ENCODE measurements at places on chromosomes 1 and 21.
A peak's percentile ranks its signal among the peaks of the same experiment; 100 is the strongest.

- DNase-seq, result no peak
- H3K27me3 ChIP-seq, result no peaks in the 10 kb centered on the region
- H3K4me1 ChIP-seq, result no peaks in the 10 kb centered on the region
These were observed 33.7 kb downstream of the TBX15 start for GRCh38 chr1:118954301-118954905.

DNA sequence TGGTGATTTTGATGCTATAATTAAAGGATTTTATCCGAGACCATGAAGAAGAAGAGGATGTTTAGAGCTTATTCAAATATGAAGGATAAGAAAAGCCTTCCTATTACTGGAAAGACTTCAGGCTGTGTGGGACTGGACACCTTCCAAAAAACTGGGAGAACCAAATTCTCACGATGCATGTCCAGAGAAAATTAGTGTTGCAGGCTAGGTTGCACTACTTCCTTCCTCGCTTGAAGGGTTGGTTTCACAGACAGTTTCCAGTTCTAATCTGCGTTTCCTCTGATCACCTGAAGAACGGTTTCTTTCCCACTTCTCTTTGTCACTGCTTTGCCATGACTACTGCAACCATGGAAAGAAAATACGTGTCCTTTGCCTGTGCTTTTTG lies 2.0 kb downstream of the MTARC2 start:
- no peak overlapping the region for H3K27ac ChIP-seq
- no peaks in the 10 kb centered on the region for H3K4me1 ChIP-seq
- no peaks in the 10 kb centered on the region for H3K36me3 ChIP-seq
- DNase-seq, result no peak
- H3K4me3 ChIP-seq, result no peak overlapping the region

DNA sequence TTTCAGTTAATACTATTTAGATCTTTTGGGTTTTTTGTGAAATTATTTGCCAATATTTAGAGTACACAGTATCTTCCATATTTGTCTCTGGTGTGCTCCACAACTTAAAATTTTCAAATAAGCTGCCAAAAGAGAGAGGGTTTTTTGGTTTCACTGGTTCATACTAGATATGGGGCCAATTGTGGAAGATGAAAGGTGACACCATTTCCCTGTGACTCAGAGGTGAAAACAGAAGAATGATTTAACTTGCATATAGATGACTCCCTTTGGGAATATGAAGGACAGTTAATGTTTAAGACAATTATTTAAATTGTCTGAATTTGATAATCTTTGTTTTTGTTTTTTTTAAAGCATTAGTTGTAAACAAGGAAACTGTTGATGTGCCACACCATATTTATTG lies 37.5 kb downstream of the IVNS1ABP start:
- H3K36me3 ChIP-seq, result no peaks in the 10 kb centered on the region
- no peak for DNase-seq
- H3K4me1 ChIP-seq, result peaks cover 46% of the 10 kb centered on the region
- no peak overlapping the region for H3K27ac ChIP-seq
- H3K4me3 ChIP-seq, result no peak overlapping the region

- H3K27ac ChIP-seq, result peak overlapping the region; percentile 93
- no peaks in the 10 kb centered on the region for H3K27me3 ChIP-seq
- peak overlapping the region; percentile 98 for H3K4me3 ChIP-seq
- no peak for DNase-seq
These were observed 286 bp downstream of the ODR4 start for GRCh38 chr1:186375929-186376319.

DNA sequence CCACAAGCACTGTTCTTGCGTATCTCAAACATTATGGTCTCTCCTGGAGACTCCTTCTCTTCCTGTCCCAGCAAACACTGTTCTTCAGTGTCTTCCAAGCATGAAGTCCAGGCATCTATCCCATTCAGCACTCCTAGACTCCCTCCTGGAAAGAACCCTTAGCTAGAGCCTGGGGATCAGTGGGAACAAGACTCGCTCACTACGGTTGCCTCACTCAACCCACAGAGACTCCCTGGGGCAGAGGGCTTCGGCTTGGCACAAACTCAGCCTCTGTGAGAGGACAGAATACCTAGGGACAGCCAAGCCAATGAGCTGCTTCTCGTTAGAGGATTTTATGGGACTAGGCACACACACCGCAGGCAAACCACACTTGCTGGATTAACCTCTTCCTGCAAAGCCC lies 86.5 kb upstream of the IPO9 start:
- H3K36me3 ChIP-seq, result peaks cover 7% of the 10 kb centered on the region
- H3K27me3 ChIP-seq, result peaks cover 4% of the 10 kb centered on the region

DNA sequence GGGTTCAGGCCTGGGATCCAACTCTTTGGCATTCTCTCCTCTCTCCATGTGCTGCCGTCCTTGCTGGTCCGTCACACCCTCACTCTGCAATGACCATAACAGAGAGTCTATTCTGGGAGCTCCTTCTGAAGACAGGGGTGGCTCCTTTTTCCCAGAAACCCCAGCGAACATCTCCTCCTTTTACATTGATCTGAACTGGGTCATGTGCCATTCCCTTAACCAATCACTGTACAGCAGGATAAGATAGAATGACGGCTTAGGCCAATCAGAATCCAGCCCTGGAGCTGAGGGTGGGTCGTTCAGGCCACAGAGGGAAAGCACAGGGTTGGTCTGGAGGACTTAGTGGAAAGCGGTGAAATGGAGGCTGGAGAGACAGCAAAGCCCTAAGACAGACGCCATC lies 740.1 kb downstream of the MATN1 start:
- no peaks in the 10 kb centered on the region for H3K4me1 ChIP-seq
- H3K27me3 ChIP-seq, result no peaks in the 10 kb centered on the region
- no peak overlapping the region for H3K27ac ChIP-seq
- no peaks in the 10 kb centered on the region for H3K36me3 ChIP-seq
- no peak overlapping the region for H3K4me3 ChIP-seq

DNA sequence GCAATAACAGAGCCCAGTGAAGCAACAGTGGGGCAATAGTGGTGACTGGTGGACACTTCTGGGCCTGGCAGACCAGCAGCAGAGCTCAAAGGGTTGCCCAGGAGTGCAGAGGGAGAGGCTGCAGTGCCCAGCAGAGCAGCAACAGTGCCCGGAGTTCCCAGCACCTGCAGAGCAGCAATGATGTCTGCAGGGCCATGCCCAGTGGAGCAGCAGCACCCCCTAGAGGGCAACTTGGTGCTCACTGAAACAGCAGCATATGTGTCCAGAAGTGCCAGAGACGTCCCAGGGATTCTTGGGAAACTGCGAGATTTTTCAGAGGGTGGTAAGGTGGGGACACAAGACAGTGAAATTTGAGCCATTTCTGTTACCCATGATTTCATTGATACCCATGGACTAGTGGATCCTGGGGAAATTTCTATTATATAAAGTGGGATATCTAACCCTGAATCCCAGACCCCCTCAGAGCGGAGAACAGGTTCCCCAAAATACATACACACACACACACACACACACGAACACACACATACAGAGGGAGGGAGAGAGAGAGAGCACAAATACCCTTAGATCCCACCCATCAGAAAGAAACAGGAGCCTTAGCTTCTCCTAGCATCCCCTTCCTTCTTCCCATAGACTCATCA lies 156.9 kb upstream of the GJB5 start:
- DNase-seq, result no peak
- no peak overlapping the region for H3K4me3 ChIP-seq
- H3K4me1 ChIP-seq, result no peaks in the 10 kb centered on the region

- no peak overlapping the region for H3K4me3 ChIP-seq
- no peaks in the 10 kb centered on the region for H3K36me3 ChIP-seq
- H3K4me1 ChIP-seq, result no peaks in the 10 kb centered on the region
- DNase-seq, result no peak
- no peak overlapping the region for H3K27ac ChIP-seq
These were observed 200.2 kb downstream of the APP start for GRCh38 chr21:25970254-25970930.

- H3K4me1 ChIP-seq, result no peaks in the 10 kb centered on the region
- no peak for DNase-seq
- no peak overlapping the region for H3K4me3 ChIP-seq
- no peaks in the 10 kb centered on the region for H3K36me3 ChIP-seq
These were observed 247.4 kb downstream of the PTBP2 start for GRCh38 chr1:96968983-96969382.

GRCh38 chr1:8677782-8678181 lies 139.7 kb downstream of the RERE start:
- no peak for DNase-seq
- no peak overlapping the region for H3K27ac ChIP-seq
- H3K27me3 ChIP-seq, result no peaks in the 10 kb centered on the region
- no peak overlapping the region for H3K4me3 ChIP-seq

DNA sequence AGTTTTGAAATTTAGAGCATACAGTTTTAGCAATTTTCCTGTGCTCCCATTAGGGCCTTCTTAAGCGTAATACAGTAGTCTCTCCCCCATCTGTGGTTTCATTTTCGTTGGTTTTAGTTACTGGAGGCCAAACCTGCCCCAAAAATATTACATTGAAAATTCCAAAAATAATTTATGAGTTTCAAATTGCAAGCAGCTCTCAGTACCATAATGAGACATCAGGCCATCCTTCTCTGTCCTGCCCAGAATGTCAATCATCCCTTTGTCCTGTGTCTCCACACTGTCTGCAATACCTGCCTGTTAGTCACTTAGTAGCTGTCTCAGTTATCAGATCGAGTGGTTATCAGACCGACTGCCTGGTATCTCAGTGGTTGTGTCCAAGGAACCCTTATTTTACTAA lies 45.4 kb downstream of the ADSS2 start:
- no peak for DNase-seq
- H3K27me3 ChIP-seq, result no peaks in the 10 kb centered on the region
- peaks cover 82% of the 10 kb centered on the region for H3K36me3 ChIP-seq
- no peak overlapping the region for H3K27ac ChIP-seq
- no peak overlapping the region for H3K4me3 ChIP-seq

DNA sequence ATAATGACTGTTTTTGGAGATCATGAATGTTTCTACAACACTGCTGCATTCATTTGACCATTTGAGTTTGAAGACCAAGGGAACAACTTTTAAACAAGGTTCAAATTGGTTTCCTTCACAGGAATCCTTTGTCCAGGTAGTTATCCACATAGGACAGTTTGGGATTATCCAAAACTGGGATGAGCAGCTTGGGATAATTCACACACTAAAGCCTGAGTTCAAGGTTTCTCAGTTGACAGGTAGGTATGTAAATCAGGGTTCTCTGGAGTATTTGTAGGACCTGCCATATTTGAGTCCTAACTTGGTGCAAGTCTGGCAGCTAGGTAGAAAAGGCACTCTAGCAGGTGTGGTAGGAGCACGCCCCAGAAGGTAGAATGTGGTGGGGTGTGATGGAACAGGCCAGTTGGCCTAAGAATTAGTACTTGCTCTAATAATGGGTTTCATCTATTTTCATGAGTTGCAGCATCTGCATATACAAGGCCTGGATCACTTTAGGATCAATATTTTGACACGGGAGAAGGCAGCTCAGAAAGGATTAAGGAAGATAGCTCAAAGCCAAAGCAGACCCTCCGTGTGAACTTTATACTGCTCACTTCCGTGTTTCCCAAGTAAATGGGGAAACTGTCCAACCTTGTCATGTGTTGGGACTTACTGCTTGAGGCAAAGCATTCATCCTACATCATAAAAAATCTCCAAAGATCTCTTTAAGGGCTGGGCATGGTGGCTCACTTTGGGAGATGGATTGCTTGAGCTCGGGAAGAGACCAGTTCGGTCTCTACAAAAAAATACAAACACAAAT lies 14.1 kb upstream of the RAB42 start:
- H3K4me1 ChIP-seq, result peaks cover 23% of the 10 kb centered on the region
- no peak overlapping the region for H3K27ac ChIP-seq
- no peaks in the 10 kb centered on the region for H3K27me3 ChIP-seq
- H3K36me3 ChIP-seq, result peaks cover 11% of the 10 kb centered on the region
- no peak for DNase-seq

DNA sequence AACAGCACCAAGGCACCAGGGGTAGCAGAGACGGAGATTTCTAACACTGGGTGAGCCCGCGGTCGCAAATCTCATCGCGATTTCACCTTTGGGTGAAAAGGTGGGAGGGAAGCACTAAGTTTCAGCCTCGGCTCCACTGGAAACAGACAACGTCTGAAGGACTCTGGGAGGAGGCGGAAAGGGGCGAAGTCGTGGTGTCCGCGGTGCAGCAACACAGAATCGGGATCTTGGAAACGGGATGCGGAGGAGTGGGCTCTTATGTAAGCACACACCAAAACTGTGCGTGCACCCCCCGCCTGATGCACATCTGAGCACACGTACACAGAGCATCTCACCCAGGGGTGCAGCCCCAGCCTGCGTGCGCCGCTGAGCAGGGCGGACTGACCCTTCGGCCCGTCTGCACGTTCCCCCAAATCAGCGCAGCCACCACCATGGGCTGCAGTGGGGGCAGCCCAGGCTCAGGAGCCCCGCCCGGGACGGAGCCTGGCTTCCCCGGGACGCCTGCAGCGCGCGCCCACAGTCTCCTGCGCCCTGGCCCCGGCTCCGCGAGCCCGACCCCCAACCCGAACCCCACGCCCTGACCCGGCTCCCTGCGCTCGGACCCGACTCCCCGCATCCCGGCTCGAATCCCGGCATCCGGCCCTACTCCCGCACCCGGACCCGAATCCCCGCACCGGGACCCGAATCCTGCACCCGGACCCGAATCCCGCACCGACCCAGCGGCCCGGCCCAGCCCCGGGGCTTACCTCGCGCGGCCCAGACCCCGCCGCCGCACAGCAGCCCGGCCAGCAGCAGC lies 670 bp downstream of the CLSTN1 start:
- peaks cover 3% of the 10 kb centered on the region for H3K36me3 ChIP-seq
- peak; percentile 30 for DNase-seq
- H3K27ac ChIP-seq, result peak overlapping the region; percentile 62
- peak overlapping the region; percentile 82 for H3K4me3 ChIP-seq
- no peaks in the 10 kb centered on the region for H3K27me3 ChIP-seq
- peaks cover 24% of the 10 kb centered on the region for H3K4me1 ChIP-seq

DNA sequence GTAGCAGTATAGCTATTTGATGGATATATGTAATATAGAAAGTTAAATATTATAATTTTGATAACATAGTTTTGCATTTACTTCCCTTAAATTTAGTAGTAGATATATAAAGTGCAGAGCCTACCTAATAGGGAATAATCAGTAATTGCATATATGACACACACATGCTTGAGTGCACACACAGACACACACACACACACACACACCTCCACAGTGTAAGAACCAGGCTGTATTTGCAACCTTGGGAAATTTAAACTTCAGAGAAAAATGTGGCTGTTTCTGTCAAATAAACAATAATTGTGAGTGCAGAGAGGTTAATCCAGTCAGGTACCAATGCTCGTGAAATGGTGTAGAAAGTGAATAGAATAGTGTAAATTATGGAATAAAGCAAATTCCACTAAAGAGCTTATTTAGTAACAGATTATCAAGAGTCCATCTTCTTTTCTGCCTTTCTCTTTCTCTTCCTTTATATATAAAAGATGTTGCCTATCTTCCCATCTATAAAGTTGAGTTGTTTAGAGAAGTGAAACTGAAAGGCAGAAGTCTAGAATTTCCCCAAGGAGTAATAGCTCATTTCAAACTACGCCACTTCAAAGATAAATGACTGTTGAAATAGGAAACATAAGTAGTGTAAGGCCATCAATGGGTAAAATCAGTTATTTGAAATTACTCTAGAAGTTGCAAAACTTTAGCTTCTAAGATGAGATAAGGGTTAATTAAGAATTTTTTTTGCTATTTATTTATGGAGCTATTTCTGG lies 273.7 kb downstream of the SRGAP2C start:
- peak overlapping the region; percentile 55 for H3K4me3 ChIP-seq
- H3K27ac ChIP-seq, result peak overlapping the region; percentile 35
- no peaks in the 10 kb centered on the region for H3K27me3 ChIP-seq
- H3K4me1 ChIP-seq, result no peaks in the 10 kb centered on the region

GRCh38 chr21:39612233-39613040 lies at the start of gene B3GALT5:
Gene B3GALT5, plus strand, starts transcription at chr21:39612940. Its CDS starts 47,620 bp downstream, at chr21:39660560.
- no peak within 1 kb of the TSS for H3K27ac ChIP-seq
- H3K36me3 ChIP-seq, result no peaks in the 10 kb centered on the region
- H3K4me1 ChIP-seq, result no peaks in the 10 kb centered on the region
- no peak within 1 kb of the TSS for H3K4me3 ChIP-seq
- no peaks in the 10 kb centered on the region for H3K27me3 ChIP-seq
- DNase-seq, result no peak

Data from naive thymus-derived CD4-positive, alpha-beta T cell (primary cell).